Renal cortical epithelial cell (primary cell): ENCODE measurements at places on chromosomes 12 and 14. TPM values are rescaled to one million over a fixed set of nuclear protein-coding genes. Genes with fewer than 3 reads are reported as not detected.

CMA1 gene
- total RNA-seq: not detected in 2 replicates

DNA sequence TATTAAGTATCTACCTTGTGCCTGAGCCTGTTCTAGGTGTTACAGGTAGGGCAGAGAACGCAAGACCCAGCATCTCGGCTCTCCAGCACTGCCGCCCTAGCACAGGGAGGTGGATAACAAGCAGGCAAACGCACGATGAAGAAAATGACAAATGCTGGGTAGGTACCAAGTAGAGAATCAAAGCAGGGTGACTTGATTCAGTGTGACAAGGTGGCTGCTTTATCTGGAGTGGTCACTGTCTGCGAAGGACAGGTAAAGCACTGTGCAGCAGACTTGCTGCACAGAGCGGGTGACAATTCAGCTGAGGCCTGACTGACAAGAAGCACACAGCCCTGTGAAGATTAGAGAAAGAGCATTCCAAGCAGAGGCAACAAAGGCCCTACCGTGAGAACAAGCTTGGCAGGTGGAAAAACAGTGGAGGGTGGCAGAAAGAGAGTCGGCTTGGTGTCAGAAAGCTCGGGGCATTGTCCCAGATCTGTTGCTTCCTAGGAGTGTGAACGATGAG lies 12.9 kb downstream of the PRKCH start:
- DNase-seq: no peak

DNA sequence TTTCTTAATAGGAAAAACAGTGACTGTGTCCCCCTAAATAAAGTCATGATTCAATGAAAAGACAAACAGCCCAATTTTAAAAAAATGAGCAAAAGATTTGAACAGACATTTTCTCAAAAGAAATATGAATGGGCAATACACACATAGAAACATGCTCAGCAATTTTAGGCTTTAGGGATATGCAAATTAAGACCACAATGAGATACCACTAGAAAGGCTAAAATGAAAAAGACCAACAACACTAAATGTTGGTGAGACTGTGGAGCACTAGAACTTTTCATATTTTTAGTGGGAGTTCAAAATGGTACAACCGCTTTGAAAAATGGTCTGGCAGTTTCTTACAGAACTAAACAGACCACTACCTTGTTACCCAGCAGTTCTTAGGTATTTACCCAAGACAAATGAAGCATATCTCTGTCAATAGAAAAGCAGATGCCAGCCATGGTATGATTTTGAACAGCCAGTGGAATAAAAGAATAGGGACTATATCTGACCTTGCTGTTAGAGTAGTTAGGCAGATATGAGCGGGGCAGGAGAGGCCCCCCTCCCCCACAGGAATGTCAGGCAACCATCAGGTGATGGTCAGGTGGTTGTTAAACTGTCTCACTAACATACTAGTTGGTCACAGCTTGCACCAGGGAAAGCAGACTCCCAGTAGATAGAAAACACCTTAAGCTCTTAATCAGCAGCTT lies 108.8 kb downstream of the PRKCH start:
- DNase-seq: peak; percentile 40

GRCh38 chr12:25828188-25828587 lies 130.3 kb upstream of the RASSF8 start:
- DNase-seq: no peak

CIROP gene
- not detected in 2 replicates for total RNA-seq

GRCh38 chr12:100936661-100937060 lies 142.1 kb downstream of the ANO4 start:
- DNase-seq: no peak

SINHCAF gene
- total RNA-seq: 257 and 413 TPM in 2 replicates

DNA sequence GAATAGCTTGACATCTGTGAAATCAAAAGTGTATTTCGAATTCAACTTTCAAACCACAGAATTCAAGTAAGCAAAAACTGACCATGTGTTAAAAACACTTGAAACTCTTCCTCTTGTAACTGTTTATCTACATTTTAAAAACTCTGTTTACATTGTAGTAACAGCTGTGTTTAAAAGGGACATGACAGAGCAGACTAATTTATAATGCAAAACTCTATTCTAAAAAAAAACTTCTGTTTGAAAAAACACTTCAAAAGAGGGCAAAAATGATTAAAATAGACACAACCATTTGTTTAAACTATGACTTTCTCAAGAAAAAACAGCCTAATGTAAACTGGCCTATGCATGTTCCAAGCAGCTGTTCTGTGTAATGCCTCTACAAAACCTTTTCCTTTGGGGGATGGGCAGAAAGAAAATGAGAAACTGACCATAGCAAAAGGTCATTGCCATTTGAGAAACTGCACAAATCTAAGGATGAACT lies 149.1 kb upstream of the HMGA2 start:
- DNase-seq: peak; percentile 52

OR10A7 gene
- total RNA-seq: not detected in 2 replicates
